ENCODE measurements at places on chromosomes 2 and 18. TPM values are rescaled to one million over a fixed set of nuclear protein-coding genes. Genes with fewer than 3 reads are reported as not detected.

STAT4 gene
- total RNA-seq = 0.48 TPM

HOXD10 gene
- total RNA-seq = 18.6 TPM

PJVK gene
- total RNA-seq = 2.1 TPM

LCT gene
- 0.40 TPM for total RNA-seq

ANO7 gene
- 0.69 TPM for total RNA-seq

DSG1 gene
- not detected for total RNA-seq

WDFY1 gene
- 24.3 TPM for total RNA-seq

GPR35 gene
- 0.33 TPM for total RNA-seq

GAD1 gene
- total RNA-seq = 8.6 TPM

NEU2 gene
- not detected for total RNA-seq

TFPI gene
- total RNA-seq = 43.8 TPM

DSG4 gene
- not detected for total RNA-seq
